NCI-H2029 treated with DMSO at 0.1 percent for 48 hours (cell line): ENCODE measurements at places on chromosomes 13 and 19.

GRCh38 chr19:29547981-29548380 lies 22.2 kb downstream of the VSTM2B start:
- DNase-seq, result no peak

- no peak for DNase-seq
Observed at GRCh38 chr13:34478376-34478775, 463.7 kb upstream of the NBEA start.

GRCh38 chr13:31101472-31102170 lies 60.1 kb downstream of the HSPH1 start:
- no peak for DNase-seq

GRCh38 chr13:51552027-51552426 lies 32.2 kb upstream of the WDFY2 start:
- DNase-seq, result no peak

DNA sequence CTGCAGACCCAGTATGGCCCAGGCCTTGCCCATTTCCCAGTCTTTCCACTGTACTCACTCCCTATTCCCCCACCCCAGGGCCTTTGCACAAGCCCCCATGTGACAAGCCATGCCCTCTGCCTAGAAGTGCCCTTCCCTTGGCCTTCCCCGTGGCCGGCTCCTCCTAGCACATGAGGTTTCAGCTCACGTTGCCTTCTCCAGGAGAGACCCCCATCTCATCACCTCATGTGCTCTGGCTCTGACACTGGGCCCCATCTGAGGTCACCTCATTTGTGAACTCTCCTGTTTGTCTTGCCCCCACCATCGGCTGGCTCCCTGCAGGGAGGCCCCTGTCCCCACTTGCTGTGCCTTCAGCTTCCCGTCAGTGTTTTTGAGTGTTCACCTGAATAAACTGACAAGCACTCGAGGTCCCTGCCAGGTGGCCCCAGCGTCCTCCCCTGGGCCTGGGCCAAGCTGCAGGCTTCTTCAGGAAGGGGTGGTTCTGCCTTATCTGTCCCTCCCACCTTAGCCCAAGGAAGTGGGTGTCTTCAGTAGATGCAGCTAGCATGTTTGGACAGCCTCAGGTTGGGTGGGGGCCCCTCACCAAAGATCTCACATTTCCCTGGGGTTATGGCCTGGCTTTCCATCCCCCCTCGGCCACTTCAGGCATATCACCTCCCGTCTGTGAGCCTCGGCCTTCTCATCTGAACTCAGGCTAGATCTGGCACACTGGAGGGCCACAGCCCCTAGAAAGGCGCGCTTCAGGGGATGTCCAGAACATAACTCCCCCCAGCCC lies 3.8 kb upstream of the SLC25A42 start:
- peak; percentile 90 for DNase-seq

DNA sequence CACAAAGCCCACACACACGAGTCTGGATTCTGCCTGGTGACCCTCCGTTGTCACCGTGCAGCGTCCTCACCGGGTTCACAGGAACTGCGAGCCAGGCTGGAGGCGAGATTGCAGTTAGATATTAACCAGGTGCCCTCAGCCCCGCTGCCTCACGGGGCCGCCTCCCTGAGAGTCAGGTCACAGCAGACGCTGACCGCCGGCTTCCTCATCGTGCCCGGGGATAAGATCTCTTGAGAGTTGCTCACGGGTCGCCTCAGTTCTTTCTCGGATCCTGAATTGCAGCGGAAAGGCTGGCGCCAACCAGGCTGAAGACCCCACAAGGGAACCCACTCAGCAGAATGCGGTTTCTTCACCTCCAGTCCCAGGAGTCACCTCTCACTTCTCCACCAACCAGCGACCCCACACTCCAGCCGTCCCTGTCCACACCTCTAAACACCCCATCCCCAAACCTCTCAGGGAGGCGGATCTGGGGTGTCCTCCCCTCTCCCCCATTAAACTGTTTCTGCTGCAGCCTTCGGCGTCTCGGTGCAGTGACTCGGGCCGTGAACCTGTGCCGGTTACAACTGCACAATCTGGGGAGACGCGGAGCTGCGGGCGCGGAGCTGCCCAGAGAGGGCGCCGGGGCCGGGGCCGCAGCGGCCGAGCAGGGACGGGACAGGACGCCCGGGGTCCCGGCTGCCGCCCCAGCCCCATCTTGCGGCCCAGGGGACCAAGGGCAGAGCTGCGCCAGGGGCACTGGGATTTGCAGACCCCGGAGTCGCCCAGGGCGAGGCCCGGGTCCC lies 591 bp downstream of the ZNF823 start:
- no peak for DNase-seq

DNA sequence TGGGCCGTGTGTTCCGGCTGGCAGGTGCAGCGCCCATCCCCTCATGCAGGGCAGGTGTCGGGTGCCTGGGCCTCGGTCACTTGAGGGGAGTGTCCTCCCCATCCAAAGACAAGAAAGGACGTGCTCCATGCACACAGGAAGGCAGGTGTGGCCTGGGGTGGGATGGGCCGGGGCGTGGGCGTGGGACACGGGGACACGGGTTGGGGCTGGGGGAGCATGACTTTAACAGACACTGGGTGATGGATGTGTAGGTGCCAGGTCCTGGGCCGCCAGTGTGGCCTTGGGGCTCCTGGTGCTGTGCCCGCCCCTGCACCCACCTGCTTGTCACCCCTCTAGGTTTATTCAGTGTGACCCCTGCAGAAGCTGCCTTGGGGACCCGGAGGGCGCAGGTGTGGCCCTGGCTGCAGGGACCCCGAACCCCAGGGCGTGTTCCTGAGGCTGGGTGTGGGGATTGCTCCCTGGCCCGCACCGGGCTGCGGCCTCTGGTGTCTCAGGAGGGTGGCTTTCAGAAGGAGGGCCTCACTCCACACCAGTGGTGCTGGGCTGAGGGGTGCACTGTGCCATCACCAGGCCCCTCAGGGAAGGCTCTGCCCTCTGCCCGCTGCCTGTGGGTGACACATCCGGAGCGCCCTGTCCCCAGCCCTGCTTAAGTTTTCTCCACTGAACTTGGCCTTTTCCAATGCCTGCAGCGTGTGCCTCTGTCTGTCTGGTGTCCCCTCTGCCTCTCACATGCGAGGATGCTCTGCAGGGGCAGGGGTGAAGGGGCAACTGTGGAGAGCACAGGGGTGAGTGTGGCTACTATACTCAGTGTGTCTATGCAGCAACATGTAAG lies 5.2 kb downstream of the TMEM255B start:
- DNase-seq, result no peak

DNA sequence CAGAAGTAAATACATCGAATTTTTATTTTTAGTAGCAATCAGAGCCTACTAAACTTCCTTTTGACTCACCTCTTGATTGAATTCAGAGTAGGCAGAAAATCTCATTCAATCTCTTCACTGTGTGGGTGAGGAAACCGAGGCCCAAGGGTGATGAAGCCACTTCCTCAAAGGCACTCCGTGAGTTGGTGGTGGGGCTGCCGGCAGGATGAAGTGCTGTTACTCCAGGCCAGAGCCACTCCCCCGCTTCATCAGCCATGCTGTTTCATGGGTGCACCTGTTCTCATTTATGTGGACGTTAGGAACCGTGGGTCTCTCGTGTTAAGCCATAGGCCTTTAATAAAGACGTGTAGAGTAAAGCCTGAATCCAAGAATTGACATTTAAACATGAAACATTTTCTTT lies 13.2 kb downstream of the ING1 start:
- peak; percentile 66 for DNase-seq

DNA sequence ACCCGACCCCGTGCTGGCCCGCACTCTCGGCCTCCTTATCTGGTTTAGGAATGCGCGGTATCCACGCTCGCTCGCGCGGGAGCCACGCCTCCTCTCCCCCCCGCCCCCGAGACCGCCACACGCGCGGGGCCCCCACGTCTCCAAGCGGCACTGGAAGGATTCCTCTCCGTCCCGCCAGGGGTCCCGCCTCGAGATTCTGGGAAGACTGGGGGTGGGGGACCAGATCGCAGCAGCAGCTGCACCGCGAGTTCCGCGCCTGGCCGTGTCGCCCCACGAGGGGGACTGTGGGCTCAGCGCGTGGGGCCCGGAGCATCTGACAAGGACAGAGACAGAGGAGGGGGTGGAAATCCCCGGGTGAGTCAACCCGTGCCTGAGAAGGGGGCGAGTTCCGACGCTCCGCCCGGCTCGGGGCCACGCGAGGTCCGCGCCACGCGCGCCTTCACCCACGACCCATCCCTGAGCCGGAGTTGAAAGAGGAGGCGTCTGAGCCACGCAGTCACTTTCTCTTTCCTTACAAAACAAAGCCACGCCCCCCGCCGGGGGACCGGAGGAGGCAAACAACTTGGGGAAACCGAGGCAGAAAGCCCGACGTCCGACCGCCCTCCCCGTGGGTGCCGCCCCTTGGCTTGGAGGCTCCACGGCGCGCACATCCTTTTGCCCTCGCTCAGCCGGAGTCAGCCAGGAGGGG lies 814 bp downstream of the S1PR2 start:
- no peak for DNase-seq

GRCh38 chr13:40344270-40345148 lies 321.9 kb downstream of the FOXO1 start:
- DNase-seq, result no peak

- DNase-seq, result no peak
Observed at GRCh38 chr19:47272448-47273312, 2.0 kb upstream of the INAFM1 start.

- DNase-seq, result no peak
Observed at GRCh38 chr13:80312967-80313366, 28.0 kb downstream of the SPRY2 start.

DNA sequence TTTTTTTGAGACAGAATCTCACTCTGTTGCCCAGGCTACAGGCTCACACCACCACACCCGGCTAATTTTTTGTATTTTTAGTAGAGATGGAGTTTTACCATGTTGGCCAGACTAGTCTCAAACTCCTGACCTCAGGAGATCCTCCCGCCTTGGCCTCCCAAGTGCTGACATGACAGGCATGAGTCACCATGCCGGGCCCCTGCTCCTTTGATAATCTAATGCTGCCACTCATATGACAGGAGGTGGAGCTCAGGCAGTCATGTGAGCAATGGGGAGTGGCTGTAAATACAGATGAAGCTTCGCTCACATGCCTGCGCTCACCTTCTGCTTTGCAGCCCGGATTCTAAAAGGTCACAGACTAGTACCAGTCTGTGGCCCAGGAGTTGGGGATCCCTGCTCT lies 25.1 kb downstream of the ARHGEF18 start:
- no peak for DNase-seq
